ENCODE measurements at places on chromosomes 16 and 17.
A peak's percentile ranks its signal among the peaks of the same experiment; 100 is the strongest.

- DNase-seq = no peak
These were observed 27.1 kb downstream of the GPR142 start for GRCh38 chr17:74394275-74394950.

GRCh38 chr16:88835383-88835782 lies 21.4 kb downstream of the GALNS start:
- DNase-seq = no peak

DNA sequence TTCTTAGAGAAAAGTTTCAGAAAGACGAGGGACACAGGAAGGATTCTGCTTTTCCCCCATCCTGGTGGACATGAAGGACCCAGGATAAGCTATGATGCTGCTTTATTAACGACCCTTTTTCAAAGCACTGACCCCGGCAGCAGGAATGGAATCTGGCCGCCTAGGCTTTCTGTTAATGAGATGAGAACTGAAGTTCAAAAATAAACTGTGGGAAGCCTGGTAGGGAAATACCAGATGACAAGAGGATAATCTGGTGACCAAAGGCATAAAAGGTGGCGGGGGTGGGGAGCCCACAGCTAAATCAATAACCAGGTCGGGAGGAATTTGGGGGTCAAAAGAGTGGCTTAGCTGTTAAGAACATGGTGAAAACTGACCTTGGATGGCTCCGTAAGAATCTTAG lies 171.0 kb downstream of the XYLT1 start:
- DNase-seq = no peak

GRCh38 chr16:58176608-58177352 lies 21.1 kb downstream of the CSNK2A2 start:
- DNase-seq = no peak

GRCh38 chr16:89345642-89346150 lies 128.2 kb downstream of the ZNF778 start:
- DNase-seq = no peak

GRCh38 chr17:70099294-70099693 lies 24.3 kb downstream of the KCNJ16 start:
- no peak for DNase-seq

DNA sequence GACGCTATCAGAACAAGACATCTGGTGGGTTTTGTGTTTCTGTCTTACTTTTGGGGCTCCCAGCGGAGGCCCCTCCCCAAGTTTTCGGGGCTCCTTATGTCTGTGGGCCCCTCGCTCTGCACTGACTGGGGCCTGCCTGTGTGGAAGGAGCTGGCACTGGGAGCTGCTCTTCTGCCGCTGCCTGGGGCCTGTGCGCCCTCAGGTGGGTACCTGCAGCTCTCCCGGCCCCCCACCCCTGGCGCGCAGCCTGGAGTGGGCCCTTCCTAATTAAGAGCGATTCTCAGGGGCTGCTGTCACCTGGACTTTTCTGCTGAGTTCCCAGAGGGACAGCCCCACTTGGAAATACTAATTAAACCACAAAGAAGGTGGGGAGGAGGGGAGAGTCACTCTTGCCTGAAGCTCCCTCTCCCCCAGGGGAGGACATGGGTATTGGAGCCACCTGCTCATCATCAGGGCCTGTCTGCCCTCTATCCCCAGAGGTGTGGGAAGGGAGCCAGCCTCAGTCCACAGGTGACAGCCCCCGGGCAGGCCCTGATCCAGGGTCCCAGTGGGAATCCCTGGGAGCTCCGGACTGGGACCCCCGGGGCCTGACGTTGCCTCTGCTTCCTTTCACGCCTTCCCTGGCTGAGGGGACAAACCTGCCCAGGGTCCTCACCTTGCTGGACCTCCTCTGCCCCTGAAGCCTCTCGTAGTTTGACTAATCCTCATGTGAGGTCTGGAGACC lies 36.5 kb downstream of the GSE1 start:
- DNase-seq = no peak

DNA sequence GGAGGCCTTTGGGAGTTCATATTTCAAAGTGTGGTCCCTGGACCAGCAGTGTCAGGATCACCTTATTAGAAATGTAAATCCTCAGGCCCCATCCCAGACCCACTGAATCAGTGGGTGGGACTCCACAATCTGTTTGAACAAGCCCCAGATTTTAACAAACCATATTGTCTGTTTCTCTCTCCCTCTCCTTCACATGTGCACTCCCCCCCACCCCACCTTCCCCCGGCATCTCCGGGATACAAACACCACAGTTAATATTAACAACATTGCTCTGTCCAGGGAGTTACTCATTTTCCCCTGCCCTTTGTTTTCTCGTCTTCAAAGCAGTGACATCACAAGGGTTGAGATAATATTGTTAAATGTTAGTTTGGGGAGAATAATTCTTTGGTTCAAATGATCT lies 127.3 kb downstream of the KATNIP start:
- DNase-seq = no peak

DNA sequence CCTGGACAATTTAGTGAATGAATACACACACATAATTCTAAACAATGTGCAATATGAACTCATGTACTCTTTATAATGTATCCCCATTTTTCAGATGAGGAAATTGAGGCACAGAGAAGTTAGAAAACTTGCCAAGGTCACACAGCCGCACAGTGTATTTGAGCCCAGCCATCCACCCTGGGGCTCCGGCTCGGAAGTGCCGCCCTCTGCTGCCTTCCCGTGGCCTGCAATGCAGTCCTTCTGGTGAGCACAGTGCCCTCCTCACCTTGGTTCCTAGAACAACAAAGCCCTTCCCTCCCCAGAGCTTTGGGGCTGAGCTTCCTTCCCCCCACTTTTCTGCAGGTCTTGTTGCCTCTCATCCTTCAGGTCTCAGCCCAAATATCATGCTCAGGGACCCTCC lies 63.7 kb downstream of the C16orf78 start:
- DNase-seq = no peak

DNA sequence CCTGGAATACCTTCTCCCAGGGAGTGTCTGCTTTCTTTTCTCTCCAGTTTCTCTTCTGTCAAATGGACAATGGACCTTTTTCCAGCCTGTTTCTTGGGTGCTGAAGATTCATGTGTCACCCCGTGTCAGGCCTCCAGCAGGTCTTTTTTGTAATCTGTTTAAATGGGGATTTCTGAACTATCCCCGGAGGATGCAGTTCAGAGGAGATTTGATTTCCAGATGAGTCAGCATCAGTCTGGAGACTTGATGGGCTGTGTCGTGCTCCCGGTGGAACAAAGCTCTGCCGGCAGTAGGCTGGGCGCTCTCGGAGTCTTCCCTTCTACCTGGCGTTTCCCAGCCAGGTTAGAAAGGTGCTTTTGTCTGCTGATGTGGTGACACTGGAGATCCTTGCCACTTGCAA lies 440.6 kb downstream of the HS3ST3B1 start:
- DNase-seq = no peak

GRCh38 chr17:29136998-29137730 lies 43.0 kb downstream of the MYO18A start:
- peak; percentile 84 for DNase-seq

DNA sequence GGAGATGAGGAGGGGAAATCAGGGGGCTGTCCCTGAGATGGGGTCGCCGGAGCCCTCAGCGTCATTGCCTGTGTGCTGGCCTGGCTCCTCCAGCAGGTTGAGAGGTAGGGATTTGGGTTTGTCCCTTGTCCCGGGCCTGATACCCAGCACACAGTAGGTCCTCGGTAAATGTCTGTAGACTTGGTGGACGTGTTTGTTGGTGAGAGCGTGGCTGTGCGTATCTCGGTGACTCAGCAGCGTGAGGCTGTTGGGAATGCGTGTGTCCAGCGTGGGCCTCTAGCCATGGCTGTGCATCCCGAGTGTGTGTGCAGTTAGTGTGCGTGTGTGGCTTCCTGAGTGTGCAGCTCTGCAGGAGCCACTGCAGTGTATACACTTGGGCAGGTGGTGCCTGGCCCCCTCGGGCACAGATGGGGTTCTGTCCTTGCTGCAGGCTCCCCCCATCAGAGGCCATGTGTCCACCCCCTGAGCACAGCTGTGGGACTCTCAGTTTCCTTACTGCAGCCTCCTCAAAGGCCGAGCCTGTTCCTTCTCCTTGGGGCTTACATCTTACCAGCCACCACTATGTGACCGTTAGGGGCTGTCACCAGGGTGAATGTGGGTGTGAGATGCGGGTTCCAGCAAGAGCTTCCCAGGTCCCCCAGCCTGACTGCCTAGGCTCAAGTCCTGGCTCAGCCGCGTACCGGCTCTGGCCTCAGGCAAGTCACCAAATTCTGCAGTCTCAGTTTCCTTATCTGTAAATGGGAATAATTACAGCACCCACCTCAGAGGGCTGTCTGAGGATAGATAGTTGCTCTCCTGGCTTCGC lies 5.7 kb downstream of the NECAB2 start:
- DNase-seq = no peak

DNA sequence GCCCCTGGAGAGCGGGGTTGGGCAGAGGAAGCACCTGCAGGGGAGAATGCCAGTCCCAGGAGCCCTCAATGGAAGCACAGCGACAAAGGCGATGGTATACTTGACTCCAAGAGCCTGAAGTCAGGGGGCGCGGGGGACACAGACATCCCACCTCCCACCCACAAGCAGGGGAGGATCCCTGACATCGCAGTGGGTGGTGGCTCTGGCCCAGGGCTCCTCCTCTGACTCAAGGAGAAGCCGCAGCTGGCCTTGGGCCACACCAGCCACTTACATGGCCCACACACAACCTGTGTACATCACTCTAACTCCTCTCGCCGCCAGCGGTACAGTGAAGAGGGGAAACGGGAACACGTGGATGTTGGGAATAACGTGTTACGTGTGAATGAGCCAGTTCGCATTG lies 44.3 kb downstream of the FZD2 start:
- no peak for DNase-seq

- DNase-seq = no peak
These were observed 3.4 kb upstream of the HOXB5 start for GRCh38 chr17:48596735-48597527.

GRCh38 chr17:30323262-30323894 lies 10.5 kb downstream of the TMIGD1 start:
- DNase-seq = no peak

- DNase-seq = no peak
These were observed 66.7 kb downstream of the FTO start for GRCh38 chr16:53770641-53771040.

GRCh38 chr16:3578121-3578520 lies 918 bp upstream of the NLRC3 start:
- DNase-seq = peak; percentile 54

- no peak for DNase-seq
These were observed 2.4 kb downstream of the UTS2R start for GRCh38 chr17:82373731-82374625.

DNA sequence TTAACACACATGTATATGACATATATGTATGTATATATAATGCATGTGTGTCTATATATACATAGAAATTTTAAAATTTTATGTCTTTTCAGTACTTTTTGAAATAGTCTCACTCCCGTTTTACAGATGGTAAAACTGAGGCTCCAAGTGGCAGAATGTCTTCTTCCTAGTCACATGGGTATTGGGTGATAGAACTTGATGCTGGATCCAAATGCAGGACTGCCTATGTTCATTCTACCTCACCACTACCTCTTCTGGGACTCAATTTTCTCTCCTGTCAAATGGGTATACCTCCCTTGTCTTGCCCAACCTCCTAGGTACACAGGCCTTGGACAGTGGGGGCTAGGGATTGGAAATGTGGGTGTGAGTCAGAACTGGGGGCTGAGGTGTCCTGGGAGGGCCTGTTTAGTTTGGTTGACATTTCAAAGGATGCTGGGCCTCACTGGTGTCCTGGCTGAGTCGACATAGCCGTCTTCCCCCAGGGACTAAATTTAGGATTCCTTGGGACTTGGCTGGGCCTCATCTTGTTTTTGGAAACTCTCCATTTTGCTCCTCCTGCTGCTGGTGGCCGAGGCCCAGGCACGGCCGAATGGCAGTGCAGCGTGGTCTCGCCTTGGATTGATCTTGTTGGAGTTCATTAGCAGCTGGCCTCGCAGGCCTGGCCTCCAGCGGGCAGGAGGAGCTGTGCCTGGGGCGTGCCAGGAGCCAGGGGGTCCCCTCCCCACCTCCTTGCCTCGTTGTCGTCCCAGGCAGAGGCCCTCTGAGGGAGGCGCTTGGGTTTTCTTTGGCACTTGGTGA lies 25.9 kb downstream of the NKD1 start:
- no peak for DNase-seq

DNA sequence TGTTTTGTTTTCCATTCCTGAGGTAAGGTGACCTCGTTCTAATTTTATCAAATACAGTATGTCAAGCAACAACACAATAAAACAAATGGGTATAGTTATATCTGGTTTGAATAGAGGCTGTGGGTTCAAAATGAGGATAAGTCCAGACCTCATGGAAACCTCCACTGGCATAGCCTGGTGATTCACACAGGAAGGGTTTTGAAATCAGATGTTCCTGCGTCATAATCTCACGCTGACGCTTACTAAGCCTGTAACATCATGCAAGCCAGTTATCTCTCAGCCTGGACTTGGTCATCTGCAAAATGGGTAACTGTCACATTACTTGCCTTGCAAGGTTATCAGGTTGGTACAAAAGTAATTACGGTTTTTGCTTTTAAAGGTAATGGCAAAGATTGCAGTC lies 1056.3 kb upstream of the EEF2KMT start:
- no peak for DNase-seq

GRCh38 chr16:67372664-67373063 lies 20.6 kb downstream of the TPPP3 start:
- DNase-seq = no peak

DNA sequence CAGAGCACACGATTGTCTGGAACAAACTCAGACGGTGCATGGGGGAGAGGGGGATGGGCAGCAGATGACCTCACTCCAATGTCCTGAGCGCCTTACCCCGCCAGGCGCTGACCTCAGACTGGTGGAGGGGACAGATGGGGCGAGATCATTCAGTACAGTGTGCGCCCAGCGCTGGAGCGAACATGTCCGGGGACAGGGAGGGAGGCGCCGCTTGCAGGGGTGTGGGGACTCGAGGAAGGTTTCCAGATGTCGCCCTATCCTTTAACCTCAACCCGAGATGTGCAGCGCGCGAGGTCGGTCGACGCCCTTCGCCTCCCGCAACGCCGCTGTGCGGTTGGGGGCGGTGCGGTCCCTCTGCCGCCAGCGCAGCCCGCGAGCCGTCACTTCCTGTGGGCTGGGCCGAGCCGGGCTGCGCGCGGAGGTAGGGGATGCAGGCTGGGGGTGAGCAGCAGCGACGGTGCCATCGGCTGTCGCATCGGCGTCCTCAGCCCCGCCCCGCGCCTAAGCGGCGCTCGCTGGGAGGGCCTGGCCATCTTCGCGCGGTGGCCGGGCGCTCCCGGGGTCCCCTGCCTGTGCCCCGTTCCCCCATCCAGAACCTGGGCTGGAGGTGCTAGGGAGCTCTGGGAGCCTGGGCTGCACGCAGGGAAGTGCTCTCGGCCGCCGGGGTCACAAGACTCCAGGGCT lies 5.3 kb upstream of the CDR2L start:
- DNase-seq = peak; percentile 71

- no peak for DNase-seq
These were observed 399.9 kb downstream of the WWOX start for GRCh38 chr16:78499399-78499798.

GRCh38 chr17:82064433-82065192 lies 991 bp downstream of the DUS1L start:
- no peak for DNase-seq

DNA sequence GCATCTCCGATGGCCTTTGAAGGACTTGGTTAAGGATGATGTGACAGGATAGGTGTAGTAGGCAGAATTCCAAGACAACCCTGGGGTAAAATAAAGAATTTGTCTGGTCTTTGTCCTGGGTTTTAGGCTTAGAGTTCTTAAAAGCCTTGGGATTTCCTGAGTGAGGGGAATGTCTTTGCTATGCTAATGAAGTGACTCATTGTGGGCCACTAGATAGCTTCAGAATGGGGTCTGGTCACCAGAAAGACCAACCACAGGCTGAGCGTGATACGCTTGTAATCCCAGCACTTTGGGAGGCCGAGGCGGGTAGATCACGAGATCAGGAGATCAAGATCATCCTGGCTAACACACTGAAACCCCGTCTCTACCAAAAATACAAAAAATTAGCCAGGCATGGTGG lies 182.8 kb upstream of the TOX3 start:
- DNase-seq = no peak

All from activated CD4-positive, alpha-beta T cell treated with anti-CD3 and anti-CD28 coated beads, Interleukin-2, Interleukin-4, amounts not matched to agents 100 ng/mL and 50 ng/mL, durations not matched to agents 16 hours and 8 hours (primary cell).